ENCODE measurements at places on chromosomes 1 and 21. TPM values are rescaled to one million over a fixed set of nuclear protein-coding genes. Genes with fewer than 3 reads are reported as not detected.

SELENOF gene
- total RNA-seq: 321 TPM

MYOG gene
- total RNA-seq: not detected

RXFP4 gene
- total RNA-seq: not detected

ADAM15 gene
- 31.8 TPM for total RNA-seq

AMY1B gene
- total RNA-seq: not detected

RBM11 gene
- total RNA-seq: not detected
